Natural killer cell (primary cell): ENCODE measurements at places on chromosomes 13 and 19.

DNA sequence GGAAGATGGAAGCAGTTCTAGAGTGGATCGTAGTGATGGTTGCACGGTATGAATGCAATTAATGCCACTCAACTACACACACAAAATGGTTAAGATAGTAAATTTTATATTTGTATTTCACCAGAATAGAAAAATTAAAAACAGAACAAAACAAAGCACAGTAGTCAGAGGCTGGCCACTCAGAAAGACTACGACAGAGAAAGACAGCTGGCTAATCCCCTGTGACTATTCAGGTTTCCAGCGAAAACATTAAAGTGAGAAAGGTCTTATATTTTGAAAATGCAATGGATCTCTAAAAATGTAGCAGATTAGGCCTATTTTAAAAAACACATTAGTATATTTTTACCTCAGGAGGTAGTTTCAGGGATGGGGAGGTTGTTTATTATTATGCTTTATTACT, 131.3 kb upstream of the POSTN start:
- no peak for DNase-seq

DNA sequence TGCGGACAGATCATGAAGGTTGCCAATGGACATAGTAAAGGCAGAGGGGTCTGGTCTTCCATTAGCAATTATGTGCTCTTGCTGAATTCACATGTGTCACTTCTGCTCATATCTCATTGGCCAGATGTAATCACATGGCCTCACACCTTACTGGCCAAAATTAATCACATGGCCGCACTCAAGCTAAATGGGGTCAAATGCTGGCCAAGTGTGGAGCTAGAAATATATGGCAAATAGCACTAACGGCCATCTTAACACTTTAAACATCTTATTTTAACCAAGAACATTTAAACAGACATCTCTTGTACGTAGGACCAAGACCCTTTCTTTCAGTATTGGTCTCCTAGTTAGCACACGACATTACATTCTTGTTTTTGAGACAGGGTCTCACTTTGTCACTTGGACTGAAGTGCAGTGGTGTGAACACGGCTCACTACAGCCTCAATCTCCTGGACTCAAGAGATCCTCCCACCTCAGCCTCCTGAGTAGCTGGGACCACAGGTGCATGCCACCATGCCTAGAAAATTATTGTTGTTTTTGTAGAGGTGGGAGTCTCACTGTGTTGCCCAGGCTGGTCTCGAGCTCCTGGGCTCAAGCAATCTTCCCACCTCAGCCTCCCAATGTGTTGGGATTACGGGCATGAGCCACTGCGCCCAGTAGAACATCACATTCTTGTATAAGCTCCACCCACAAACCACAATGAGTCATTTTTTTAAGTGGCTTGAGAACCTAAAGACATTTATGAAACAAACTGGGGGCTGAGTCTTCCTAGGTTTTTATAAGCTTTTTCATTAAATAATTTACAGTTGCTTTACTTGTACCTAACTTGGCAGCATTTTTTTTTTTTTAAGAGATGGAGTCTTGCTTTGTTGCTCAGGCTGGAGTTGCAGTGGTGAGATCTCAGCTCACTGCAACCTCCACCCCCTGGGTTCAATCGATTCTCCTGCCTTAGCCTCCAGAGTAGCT, 2.9 kb upstream of the PTOV1 start:
- DNase-seq = no peak

GRCh38 chr13:50158385-50159165, 143.3 kb downstream of the KCNRG start:
- DNase-seq = no peak

- DNase-seq = no peak
Measured at GRCh38 chr13:69391756-69392155, 715.9 kb upstream of the ATXN8OS start.

- DNase-seq = no peak
Measured at GRCh38 chr13:61954092-61954491, 538.4 kb upstream of the PCDH20 start.

DNA sequence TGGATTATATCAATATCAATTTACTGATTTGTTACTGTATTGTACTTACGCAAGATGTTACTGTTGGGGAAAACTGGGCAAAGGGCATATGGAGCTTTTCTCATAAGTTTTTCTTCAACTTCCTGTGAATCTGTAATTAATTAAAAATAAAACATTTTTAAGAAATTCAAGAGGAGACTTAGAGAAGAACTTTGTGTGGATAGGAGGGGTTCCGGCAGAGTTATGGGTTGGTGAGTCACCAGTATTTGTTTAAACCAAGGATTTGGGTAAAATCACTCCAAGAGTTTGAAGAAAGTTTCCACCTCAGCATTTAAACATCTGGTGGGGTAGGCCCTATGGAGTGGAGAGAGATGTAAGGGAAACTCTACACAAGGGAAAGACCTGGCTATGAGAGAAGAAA, 379.6 kb downstream of the TSHZ3 start:
- no peak for DNase-seq

GRCh38 chr13:77184455-77184854, 142.4 kb downstream of the MYCBP2 start:
- no peak for DNase-seq

GRCh38 chr13:20428666-20429644, 96.7 kb downstream of the CRYL1 start:
- no peak for DNase-seq

- DNase-seq = no peak
Measured at GRCh38 chr19:13031917-13032623, 36.8 kb downstream of the NFIX start.

GRCh38 chr19:4555657-4556561, 3.6 kb downstream of the SEMA6B start:
- DNase-seq = no peak

GRCh38 chr19:49506575-49507105, 5.8 kb upstream of the FCGRT start:
- peak; percentile 63 for DNase-seq

DNA sequence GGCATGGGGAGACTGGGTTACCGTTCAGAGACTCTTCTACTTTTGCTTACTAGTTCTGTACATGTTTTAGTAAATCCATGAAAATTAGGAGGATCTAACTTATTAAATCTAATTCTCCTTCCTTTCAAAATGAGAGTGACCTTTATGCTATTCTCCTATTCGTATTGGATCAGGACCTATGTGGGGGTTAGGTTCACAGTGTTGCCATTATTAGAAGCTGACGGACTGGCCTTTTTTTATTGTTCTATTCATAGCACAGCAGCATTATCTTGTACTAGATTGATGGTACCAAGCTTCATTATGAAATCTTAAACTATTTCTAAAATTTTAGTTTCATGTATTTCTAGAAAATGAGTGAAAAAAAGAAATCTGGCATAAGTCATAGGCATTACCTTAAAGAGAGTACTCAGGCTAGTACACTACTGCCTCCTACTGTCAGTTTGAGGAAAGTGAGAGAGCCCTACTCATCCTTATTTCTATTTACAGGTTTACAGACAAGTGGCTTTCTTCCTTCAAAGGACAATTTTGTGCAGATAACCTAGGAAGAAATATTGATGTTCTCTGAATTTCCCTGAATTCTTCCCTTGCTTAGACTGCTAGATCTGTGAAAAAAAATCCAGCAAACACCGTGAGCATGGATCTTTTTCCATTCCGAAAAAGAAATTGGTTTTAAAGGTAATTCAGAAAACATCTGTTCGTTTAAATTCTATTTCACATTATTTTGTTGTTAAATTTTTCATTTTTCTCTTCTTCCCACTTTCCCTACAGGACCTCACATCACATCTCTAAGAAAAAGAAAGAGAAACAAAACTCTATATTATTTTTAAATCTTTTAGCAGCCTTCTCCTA, 485.5 kb downstream of the DIAPH3 start:
- peak; percentile 60 for DNase-seq

DNA sequence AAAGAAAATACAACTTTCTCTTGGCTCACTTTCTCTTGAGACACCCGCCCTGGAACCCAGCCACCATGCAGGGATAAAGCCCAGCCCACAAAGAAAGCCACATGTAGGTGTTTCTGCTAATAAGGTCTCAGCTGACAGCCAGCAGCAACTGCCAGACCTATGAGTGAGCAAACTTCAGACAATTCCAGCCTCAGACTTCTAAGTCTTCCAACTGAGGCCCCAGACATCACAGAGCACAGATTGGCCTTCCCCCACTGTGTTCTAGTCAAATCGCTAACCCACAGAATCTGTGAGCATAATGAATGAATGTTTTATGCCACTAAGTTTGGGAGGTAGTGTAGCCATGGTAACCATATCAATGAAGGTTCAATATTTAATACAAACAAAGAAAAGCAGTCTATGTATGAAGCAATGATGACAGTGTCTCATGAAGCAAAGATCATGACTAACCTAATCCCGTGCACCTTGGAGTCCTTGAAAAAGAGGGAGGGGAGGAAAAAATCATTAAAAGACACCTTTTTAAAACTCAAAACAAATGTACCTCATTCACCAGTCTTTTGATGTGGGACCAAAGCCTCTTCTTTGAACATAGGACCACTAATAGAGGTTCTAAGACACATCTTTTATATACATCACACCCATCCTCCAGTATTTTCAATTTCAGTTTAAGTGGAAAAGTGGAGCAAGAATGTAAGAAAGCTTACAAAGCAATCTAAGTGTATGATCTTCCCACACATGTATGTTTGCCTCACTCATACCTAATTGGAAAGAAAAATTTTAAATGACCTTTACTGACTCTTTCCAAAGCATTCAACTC, 6.2 kb downstream of the MRPS31 start:
- DNase-seq = no peak

- no peak for DNase-seq
Measured at GRCh38 chr13:28048768-28049167, 51.6 kb downstream of the FLT3 start.

- DNase-seq = no peak
Measured at GRCh38 chr19:39303373-39304184, 7.4 kb downstream of the IFNL1 start.

DNA sequence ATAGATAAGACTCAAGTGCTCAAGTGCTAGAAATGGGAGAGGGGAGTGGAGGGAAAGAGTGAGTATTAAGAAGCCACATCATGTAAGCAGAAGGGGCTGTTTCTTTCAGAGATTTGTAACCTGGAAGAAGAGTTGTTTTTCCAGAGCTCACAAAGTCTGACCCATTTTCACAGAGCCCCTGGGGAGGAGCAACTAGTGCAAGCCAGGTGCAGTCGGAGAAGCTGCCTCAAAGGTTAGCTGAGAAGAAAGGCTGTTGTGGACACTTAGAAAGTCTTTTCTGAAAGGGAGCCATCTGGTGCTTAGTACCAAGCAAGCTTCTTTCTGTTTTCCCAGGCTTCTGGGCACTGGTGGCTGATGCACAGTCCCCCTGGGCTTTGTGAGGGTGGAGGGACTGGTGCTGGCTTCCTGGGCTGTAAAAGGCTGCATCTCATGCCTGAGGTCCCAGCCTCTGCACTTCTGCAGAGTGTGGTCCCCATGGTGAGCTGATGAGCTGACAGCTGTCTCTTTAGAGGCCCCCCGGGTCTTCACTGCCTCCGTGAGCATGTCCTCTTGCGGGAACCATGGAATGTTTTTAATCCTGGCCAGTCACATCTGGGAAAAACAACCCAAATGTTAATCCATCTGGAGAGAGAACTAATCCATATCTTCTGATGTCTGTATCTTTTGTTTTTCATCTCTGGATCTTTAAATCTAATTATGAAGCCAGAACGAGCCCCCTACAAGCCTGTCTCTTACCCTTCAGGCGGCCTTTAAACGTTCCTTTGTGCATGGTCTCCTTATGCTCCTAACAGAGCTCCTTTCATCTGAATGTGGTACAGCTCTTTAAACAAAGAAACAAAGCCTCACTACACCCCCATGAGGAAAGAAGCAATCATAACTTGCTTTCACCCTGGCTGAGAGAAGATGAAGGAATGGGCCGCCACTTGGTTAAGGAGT, 40.2 kb downstream of the OLFM4 start:
- DNase-seq = no peak

DNA sequence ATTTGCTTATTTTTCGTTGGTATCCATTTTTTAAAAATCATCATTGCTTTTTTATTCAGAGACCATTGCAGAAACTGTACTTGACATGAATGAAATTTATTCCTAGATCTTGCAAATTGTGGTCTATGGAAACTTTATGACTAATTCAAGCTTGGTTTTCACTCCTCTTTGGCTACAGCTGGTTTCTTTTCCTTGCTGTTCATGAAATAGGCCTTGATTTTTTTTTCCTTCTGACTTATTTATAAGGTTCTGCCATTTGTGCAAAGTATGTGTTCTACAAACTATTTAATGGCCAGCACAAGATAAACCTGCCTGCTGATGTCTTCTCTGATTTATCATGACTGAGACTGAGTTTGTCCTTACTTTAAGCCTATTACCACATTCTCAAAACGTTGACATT, 764.0 kb upstream of the SLITRK5 start:
- DNase-seq = no peak

GRCh38 chr13:65149687-65150086, 2080.4 kb downstream of the PCDH9 start:
- no peak for DNase-seq

GRCh38 chr13:102090532-102090931, 311.3 kb downstream of the FGF14 start:
- DNase-seq = no peak

DNA sequence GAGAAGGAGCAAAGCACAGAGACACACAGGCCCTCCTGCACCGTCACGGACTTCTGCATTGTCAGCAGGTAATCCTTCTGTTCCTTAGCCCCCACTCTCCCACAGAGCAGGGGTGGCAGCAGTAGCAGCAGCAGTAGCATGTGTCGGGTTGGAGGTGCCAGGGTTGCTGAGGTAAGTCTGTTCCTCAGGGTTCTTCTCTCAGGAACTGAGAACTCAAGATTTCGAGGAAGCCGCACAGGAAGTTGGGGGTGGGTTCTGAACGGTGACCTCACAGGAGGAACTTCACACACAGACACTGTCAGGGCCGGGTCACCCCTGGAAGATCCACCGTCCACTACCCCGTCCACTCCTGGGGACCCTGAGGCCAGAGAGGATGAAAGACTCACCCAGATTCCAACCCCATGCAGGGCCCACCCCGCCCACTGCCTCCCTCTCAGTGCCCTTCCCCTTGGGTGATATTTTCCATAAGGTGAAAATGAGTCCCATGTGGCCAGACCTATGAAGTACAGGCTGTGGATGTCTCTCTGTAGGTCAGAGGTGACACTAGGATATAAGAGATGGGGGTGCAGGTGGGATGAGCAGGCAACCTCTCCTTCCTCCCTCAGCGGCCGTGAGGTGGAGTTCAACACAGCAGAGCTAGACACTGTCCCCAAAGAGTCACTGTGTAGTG, at the start of gene SIGLEC12:
Gene SIGLEC12 (minus strand): TSS at position 207 of the 670 bp plus-strand sequence. CDS start 67 bp downstream, at position 140.
- no peak for DNase-seq

GRCh38 chr19:22634450-22634827, 315 bp downstream of the ZNF492 start:
- no peak for DNase-seq

- no peak for DNase-seq
Measured at GRCh38 chr13:30744681-30745077, 9.3 kb downstream of the ALOX5AP start.

DNA sequence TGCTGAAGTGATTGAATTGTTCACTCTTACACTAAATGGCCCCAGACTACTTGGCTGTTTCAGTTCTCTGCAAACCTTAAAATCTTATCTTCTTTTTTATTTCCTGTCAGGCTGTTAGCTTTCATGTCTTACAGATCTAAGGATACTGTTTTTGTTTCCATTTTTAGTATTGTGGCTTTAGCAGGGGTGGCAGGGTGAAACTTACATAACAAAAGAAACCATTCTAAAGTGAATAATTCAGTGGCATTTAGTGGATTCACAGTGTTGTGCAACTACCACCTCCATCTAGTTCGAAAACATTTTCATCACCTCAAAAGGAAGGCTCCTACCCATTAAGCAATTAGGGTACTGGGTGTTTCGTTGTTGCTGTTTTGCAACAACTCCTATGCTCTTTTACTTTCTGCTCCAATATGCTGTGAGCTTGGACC, 19.8 kb downstream of the TMEM272 start:
- peak; percentile 72 for DNase-seq
